ENCODE measurements at places on chromosomes 16 and 17.
A peak's percentile ranks its signal among the peaks of the same experiment; 100 is the strongest.

GRCh38 chr17:16129441-16130205 lies 85.7 kb downstream of the NCOR1 start:
- H3K36me3 ChIP-seq = peaks cover 33% of the 10 kb centered on the region
- no peaks in the 10 kb centered on the region for H3K27me3 ChIP-seq
- no peak for DNase-seq
- H3K4me1 ChIP-seq = peaks cover 11% of the 10 kb centered on the region
- H3K4me3 ChIP-seq = no peak overlapping the region

- H3K36me3 ChIP-seq = peaks cover 4% of the 10 kb centered on the region
- DNase-seq = no peak
- no peaks in the 10 kb centered on the region for H3K4me1 ChIP-seq
- no peaks in the 10 kb centered on the region for H3K27me3 ChIP-seq
- no peak overlapping the region for H3K4me3 ChIP-seq
- H3K27ac ChIP-seq = no peak overlapping the region
Observed at GRCh38 chr17:54754560-54754959, 146.1 kb upstream of the TOM1L1 start.

DNA sequence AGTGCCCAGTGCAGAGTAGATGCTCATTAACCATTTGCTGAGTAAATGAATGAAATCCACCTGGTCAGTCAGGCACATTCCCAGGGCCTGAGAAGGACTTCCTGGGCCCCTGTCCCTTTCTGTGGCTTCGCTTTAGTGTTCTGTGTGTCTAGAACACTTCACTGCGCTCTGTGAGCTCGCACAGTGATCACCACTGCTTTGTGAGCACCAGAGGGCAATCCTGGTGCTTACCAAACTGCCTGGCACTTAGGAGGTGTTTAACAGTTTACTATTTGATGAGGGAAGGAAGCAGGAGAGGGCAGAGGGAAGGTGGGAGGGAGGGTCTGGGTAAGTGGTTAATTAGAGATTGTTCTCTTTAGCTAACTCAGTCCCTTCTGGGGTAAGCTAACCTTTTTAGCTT lies 26.2 kb downstream of the SALL1 start:
- H3K36me3 ChIP-seq = peaks cover 1% of the 10 kb centered on the region
- peaks cover 15% of the 10 kb centered on the region for H3K27me3 ChIP-seq
- H3K4me1 ChIP-seq = no peaks in the 10 kb centered on the region
- H3K4me3 ChIP-seq = no peak overlapping the region
- no peak overlapping the region for H3K27ac ChIP-seq

DNA sequence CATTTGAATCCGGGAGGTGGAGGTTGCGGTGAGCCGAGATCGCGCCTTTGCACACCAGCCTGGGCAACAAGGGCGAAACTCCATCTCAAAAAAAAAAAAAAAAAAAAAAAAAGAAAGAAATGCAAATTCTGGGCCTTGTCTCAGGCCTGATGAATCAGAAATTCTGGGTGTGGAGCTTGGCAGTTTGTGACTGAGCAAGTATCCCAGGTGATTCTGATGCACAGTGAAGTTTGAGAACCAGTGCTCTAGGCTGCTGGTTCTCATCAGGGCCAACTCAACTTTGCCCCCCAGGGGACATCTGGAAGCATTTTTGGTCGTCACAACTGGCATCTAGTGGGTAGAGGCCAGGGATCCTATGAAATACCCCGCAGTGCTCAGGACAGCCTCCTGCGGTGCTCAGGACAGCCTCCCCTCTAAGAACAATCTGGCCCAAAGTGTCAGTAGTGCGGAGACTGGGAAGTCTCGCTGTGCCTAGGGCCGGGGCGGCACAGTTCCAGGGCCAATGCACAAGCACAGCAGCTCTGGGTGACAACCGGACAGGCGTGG lies 55.9 kb downstream of the SDK2 start:
- peaks cover 5% of the 10 kb centered on the region for H3K36me3 ChIP-seq
- H3K27ac ChIP-seq = no peak overlapping the region
- no peak for DNase-seq
- peaks cover 34% of the 10 kb centered on the region for H3K4me1 ChIP-seq

DNA sequence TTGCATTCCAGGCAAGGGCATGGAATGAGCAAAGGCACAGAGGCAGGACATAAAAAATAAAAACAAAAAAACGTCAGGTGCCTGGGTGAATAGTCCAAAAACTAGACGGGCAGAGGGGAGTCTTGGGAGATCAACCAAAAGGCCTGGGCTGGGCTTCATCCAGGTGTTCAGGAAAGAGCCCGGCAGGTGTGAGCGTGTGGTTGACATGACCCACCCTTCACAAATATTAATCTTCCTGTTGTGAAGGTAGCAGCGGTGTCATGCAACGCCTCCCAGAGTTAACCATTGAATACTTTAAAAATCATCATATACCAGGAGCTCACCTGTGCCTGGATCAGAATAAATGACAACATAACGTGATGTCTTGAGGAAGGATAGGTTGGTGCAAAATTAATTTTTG lies 90.6 kb downstream of the USP22 start:
- H3K27ac ChIP-seq = no peak overlapping the region
- DNase-seq = no peak
- H3K4me3 ChIP-seq = no peak overlapping the region
- no peaks in the 10 kb centered on the region for H3K36me3 ChIP-seq
- peaks cover 55% of the 10 kb centered on the region for H3K27me3 ChIP-seq

DNA sequence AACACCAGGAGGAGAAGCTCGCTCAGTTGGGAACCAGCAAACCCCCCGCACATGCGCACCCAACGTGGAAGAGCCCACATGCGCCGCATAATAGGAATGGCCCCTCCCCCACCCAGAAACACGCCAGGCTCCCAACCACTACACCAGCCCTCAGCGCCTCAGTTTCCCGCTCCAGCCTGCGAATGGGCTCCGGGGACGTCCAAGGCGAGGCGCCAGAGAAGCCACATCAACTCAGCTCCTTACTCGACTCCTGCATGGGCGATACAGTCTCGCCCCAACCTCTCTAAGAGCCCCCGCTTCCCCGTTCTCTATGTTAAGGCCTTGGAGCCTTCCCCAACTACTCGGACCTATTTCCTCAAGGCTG lies 504 bp downstream of the SRSF1 start:
- peaks cover 57% of the 10 kb centered on the region for H3K4me1 ChIP-seq
- H3K27me3 ChIP-seq = no peaks in the 10 kb centered on the region
- H3K4me3 ChIP-seq = peak overlapping the region; percentile 100
- DNase-seq = peak; percentile 17

GRCh38 chr17:81518785-81519283 lies 6.2 kb upstream of the ACTG1 start:
- DNase-seq = no peak
- H3K27me3 ChIP-seq = peaks cover 11% of the 10 kb centered on the region
- H3K4me3 ChIP-seq = no peak overlapping the region
- H3K36me3 ChIP-seq = peaks cover 9% of the 10 kb centered on the region
- no peak overlapping the region for H3K27ac ChIP-seq

DNA sequence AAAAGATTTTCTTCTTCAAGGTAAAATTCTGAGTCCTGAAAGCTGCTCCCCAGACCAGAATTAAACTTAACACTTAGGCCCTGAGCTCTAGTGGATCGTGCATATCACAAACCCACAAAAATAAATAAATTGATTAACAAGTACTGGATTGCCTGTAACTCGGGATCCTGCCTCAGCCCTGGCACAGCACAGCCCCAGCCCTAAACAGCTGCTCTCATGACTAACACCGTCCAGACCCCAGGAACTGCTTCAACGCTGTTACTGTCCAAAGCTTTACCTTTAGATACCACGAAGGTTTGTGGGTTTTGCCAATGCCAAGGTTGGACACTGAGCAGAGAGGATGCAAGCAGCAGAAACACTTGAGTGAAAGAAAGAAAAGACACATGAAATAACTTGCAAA lies 172.5 kb downstream of the COPRS start:
- H3K4me3 ChIP-seq = no peak overlapping the region
- H3K36me3 ChIP-seq = no peaks in the 10 kb centered on the region
- peaks cover 30% of the 10 kb centered on the region for H3K27me3 ChIP-seq
- DNase-seq = no peak
- H3K4me1 ChIP-seq = no peaks in the 10 kb centered on the region

GRCh38 chr17:81515530-81516041 lies 3.0 kb upstream of the ACTG1 start:
- no peak for DNase-seq
- peaks cover 37% of the 10 kb centered on the region for H3K36me3 ChIP-seq
- H3K4me3 ChIP-seq = peak overlapping the region; percentile 85
- H3K4me1 ChIP-seq = peaks cover 42% of the 10 kb centered on the region

- peak overlapping the region; percentile 43 for H3K4me3 ChIP-seq
- H3K27ac ChIP-seq = no peak overlapping the region
- H3K4me1 ChIP-seq = peaks cover 23% of the 10 kb centered on the region
- no peak for DNase-seq
- no peaks in the 10 kb centered on the region for H3K27me3 ChIP-seq
- H3K36me3 ChIP-seq = peaks cover 2% of the 10 kb centered on the region
Observed at GRCh38 chr17:74325376-74325742, 667 bp upstream of the KIF19 start.

GRCh38 chr16:6193718-6194117 lies 1096.1 kb upstream of the EEF2KMT start:
- no peak overlapping the region for H3K27ac ChIP-seq
- no peak for DNase-seq
- no peaks in the 10 kb centered on the region for H3K4me1 ChIP-seq
- no peaks in the 10 kb centered on the region for H3K36me3 ChIP-seq
